ENCODE measurements at places on chromosomes 2 and 18. TPM values are rescaled to one million over a fixed set of nuclear protein-coding genes. Genes with fewer than 3 reads are reported as not detected.

CCDC121 gene
- total RNA-seq: 1.5 TPM

SLC19A3 gene
- total RNA-seq: 0.51 TPM

ATP6V1C2 gene
- total RNA-seq: 0.04 TPM

NEDD4L gene
- total RNA-seq: 17.1 TPM

All from H4 (cell line).